ENCODE measurements at places on chromosomes 3 and 15. TPM values are rescaled to one million over a fixed set of nuclear protein-coding genes. Genes with fewer than 3 reads are reported as not detected.
A peak's percentile ranks its signal among the peaks of the same experiment; 100 is the strongest.

GRCh38 chr3:14510838-14511622, 29.1 kb downstream of the GRIP2 start:
- no peak for DNase-seq

- DNase-seq, result no peak
Observed at GRCh38 chr3:39443530-39443929, 23.9 kb upstream of the MOBP start.

GRCh38 chr15:42135351-42135750, 21.1 kb downstream of the PLA2G4F start:
- DNase-seq, result no peak

DNA sequence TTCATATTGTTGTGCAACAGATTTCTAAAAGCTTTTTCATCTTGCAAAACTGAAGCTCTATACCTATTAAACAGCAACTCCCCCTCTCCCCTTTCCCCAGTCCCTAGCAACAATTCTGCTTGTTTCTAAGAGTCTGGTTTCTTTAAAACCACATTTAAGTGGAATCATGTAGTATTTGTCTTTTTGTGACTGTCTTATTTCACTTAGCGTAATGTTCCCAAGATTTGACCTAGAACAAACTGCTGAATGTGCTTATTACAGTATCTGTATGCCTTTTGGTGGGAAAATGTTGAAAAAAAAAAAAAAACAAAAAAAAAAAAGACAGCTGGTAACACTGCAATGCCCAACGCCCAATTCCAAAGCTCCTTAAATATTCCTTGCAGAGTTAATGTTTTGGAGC, 19.5 kb upstream of the SPESP1 start:
- no peak for DNase-seq

- no peak for DNase-seq
Observed at GRCh38 chr3:13482106-13482690, 2.1 kb downstream of the HDAC11 start.

DNA sequence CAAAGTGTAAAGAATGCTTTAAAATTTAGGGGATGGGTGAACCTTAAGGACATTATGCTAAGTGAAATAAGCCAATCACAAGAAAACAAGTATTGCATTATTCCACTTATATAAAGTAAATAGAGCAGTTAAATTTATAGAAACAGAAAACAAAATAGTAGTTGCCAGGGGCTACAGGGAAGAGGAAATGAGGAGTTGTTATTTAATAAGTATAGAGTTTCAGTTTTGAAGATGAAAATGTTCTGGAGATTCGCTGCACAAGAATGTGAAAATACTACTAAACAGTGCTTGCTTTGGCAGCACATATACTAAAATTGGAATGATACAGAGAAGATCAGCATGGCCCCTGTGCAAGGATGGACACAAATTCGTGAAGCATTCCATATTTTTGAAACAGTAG, 32.0 kb downstream of the DNAH12 start:
- no peak for DNase-seq

GRCh38 chr3:149203758-149204157, 17.9 kb downstream of the CP start:
- no peak for DNase-seq

DNA sequence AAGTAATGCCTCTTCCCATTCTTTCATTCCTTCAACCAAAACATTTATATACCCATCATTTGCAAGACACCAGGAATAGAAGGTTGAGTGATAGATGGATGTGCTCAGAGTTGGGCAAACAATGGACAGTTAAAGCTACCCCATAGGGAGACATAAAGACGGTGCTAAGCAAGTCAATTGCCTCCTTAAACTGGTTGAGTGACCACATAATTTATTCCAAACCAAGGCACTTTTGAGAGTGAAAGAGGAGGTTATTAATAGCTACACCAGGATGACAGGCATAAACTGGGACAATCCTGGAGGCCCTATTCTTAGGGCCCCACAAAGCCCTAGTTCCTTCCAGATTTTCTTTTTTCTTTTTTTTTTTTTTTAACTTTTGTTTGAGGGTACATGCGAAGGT, 21.4 kb upstream of the DYNC1LI1 start:
- no peak for DNase-seq

- no peak for DNase-seq
Observed at GRCh38 chr3:51378726-51379125, 6.4 kb upstream of the MANF start.

DNA sequence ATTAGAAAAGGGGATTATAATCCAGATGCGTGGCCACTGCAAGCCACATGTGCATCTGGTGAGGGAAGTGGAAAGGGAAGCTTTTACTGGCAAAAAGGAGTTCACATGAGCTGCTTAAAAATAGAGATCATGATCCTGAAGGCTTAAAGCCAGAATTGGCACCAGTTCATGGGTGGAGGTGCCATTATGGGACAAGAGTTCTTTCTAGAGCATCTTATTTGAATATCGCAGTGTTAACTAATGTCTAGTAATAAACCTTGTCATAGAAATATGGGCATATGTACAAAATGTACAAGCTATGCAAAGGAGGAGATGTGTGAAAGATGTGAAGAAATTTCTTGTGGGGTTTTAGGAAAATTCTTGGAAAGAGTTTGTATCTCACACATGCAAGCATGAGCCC, 178.4 kb upstream of the CBLB start:
- no peak for DNase-seq

GRCh38 chr15:49045751-49046219, 461 bp downstream of the SECISBP2L start:
- peak; percentile 26 for DNase-seq

- DNase-seq, result no peak
Observed at GRCh38 chr3:154177406-154177805, 56.2 kb downstream of the ARHGEF26 start.

DNA sequence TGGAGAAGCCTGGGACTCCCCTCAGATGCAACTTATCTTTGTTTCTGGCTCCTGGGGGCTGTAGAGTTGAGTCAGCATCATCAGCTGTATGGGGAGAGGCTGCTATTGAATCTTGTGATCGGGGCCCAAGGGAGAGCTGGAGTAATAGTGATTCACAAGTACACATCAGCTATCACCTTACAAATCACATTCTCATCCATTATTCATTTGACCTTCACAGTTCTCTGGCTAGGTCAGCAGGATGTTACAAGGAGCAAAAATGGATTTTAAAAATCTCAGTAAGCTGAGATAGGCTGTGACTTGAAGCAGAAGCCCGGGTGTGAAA, 175.0 kb downstream of the OPA1 start:
- DNase-seq, result peak; percentile 38

- DNase-seq, result no peak
Observed at GRCh38 chr15:82165948-82166376, 96.6 kb downstream of the EFL1 start.

- DNase-seq, result no peak
Observed at GRCh38 chr15:57272771-57273357, 103.4 kb upstream of the CGNL1 start.

DNA sequence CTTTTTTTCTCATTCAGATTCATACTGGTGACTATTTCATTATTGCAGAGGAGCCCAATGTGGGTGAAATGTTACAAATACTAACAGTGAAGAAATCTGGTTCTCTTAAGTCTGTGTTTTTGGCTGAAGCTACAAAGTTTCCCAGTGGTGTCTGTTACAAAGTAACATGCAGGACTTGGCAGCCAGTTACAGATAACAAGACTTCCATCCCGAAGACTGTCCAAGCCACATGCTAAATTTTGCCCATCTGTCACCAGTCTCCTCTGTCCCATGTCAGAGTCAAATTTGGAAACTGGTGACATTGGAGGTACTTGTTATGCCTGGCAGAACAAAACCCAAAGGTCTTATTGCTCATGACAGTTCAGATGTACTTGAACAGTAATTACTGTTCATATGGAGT, 269.2 kb upstream of the GOLIM4 start:
- no peak for DNase-seq

The CDHR4 gene
- total RNA-seq, result 0.10 TPM

The PLCB2 gene
- total RNA-seq, result not detected

The HTR3E gene
- not detected for total RNA-seq

The OPA1 gene
- total RNA-seq, result 46.7 TPM

The CCK gene
- not detected for total RNA-seq

The ALDH1A2 gene
- 0.99 TPM for total RNA-seq

The EIF1B gene
- total RNA-seq, result 11.8 TPM

The TMEM207 gene
- not detected for total RNA-seq
